ENCODE measurements at places on chromosomes 4 and X.

DNA sequence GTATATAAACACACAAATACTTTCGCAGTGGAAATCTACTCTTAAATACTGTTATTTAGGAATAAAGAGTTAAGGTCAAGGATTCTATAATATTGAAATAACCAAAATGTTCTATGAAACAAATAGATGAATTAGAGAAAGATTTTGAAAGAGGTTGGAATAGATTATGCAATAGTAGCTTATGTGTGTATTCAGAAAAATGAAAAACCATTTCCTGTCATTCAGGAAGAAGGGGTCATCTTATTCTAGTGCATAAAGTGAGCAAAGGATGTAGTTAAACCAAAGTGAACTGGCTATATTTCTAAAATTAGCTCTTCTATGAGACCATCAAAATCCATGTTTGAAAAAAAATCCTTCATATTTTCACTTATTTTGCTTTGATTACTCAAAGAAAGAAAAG is 30.0 kb upstream of the MYOZ2 start:
- DNase-seq = no peak

DNA sequence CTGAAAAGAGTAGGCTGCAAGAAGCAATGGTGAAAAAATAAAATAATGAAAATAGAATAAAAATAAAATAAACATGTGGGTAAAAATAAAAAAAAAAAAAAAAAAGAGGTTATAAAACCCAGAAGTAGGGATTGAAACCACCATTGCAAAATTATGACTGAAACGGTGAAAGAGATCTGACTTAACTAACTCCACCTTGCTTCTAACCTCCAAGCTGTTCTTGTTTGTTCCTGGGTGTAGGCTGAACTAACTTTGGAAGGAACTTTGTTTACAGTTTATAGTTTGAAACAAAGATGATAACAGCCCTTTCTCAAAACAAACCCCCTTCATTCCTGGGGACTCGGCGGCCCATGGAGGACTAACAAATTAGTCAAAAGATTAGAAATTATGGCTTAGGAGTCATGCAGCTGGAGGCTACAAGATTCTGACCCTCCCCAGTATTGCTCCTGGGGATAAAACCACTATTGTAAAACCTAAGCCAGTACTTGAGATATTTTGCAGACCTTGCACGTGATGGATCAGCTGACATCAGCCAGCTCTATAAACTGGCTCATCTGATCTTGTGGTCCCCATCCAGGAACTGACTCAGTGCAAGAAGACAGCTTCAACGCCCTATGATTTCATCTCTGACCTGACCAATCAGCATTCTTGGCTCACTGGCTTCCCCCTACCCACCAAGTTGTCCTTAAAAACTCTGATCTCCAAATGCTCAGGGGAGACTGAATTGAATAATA is 30.4 kb downstream of the DDX60L start:
- no peak for DNase-seq

GRCh38 chrX:110341189-110342035 is 17.2 kb upstream of the RTL9 start:
- no peak for DNase-seq

GRCh38 chrX:13050151-13050550 is 5.7 kb upstream of the FAM9C start:
- DNase-seq = no peak

- DNase-seq = no peak
These were observed 175.8 kb upstream of the GALNT7 start for GRCh38 chr4:172992648-172993378.

GRCh38 chrX:37993837-37994619 is 12.3 kb upstream of the SYTL5 start:
- DNase-seq = no peak

DNA sequence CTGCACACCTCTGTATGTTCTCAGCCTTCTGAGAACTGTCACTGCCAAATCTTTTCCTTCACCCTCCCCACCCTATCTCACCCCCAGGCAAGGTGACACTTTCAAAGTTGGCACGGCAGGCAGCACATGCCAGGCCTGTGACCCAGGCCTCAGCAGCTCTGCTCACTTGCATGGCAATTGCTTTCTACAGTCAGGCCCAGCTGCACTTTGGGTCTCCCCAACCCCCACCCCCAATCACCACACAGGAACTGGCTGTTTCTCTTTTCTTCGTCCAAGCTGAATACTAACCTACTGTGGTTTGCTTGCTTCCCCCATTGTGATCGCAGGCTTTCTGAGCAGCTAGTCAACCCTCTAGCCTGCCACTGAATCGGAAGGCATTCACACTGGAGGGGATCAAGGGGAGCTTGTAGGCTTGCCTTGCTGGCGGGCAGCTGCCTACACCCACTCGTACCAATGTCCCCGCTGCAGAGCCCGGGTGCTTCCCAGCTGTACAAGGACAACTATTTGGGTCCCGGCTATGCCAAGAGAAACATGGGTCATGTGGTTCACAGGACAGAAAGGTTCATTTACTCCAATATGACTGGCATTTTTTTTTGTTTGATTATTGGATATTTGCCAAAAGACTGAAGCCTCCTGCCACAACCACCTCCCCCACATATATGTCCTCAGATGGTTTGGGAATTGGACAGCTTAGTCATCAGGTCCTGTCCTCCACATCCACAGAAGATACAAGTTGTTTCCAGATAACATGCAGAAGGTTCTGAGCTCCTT is 28.1 kb downstream of the SLC25A43 start:
- DNase-seq = no peak

GRCh38 chr4:67571975-67572374 is 13.4 kb downstream of the STAP1 start:
- no peak for DNase-seq

GRCh38 chr4:83269256-83269655 is 15.3 kb downstream of the COQ2 start:
- DNase-seq = no peak

DNA sequence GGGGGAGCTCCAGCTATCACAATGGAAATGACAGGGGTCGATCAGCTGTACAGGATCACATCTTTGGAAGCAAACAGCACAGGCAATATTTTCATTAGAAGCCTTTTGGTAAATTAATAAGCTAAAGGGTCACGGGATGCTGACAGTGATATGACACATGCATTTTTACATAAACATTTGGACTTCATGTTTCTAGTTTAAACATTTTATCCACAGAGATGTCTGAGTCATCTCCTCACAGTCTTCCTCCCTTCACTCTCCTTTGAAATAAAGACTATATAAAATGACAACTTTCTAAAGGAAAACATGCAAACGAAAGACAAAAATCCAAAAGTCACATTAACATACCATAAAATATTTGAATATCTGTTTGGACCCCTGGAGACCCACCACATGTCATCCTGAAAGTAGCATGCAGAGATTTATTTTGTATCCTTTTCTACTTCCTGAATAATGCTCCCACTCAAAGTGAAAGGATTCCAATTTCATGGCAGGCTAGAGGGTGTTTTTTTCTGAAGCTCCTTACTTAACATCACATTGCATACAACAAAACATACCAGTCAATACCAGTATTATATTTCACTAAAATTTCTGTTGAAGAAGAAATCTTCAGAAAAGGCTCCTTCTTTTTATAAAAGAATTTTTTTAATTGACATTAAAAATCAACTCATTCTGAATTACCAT is 200.1 kb upstream of the PPARGC1A start:
- DNase-seq = no peak

DNA sequence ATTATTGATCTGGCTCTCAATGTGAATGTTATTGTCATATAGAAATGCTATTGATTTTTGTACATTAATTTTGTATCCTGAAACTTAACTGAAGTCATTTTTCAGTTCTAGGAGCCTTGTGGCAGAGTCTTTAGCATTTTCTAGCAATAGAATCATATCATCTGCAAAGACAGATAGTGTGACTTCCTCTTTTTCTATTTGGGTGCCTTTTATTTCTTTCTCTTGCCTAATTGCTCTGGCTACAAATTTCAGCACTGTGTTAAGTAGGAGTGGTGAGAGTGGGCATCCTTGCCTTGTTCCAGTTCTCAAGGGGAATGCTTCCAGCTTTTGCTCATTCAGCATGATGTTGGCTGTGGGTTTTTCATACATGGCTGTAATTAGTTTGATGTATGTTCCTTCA is 102.7 kb downstream of the SH3BGRL start:
- no peak for DNase-seq

- no peak for DNase-seq
These were observed 659.8 kb upstream of the MAGEB2 start for GRCh38 chrX:29555465-29556091.

DNA sequence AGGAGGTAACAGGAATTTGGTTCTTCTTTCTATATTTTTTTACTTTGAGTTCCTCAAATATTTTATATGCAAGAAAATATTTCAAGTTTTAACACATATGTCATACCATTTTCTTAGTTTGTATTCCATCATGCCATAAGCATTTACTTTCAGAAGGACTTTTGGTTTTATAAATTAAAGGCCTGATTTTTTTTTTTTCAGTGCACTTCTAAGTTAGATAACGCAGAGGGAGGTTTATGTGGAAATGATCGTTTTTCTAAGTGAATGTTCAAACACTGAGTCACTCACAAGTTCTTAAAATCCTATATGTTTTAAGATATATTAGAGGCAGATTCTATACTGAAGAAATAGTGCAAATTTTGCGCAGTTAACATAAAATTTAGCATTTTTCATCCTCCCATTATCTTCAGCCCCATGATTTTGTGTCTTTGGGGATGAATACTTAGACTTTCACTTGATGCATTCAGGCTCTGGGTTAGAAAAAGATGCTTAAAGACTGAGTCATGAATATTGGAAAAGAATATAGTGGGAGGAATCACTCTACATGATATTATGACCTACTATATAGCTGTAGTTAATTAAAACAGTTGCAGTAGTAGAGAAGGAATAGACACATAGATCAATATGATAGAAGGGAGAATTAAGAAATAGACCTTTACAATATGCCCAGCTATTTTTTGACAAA is 54.9 kb downstream of the COL4A5 start:
- DNase-seq = no peak

Measured in D341Med (cell line).